ENCODE measurements at places on chromosomes 5 and 9.

DNA sequence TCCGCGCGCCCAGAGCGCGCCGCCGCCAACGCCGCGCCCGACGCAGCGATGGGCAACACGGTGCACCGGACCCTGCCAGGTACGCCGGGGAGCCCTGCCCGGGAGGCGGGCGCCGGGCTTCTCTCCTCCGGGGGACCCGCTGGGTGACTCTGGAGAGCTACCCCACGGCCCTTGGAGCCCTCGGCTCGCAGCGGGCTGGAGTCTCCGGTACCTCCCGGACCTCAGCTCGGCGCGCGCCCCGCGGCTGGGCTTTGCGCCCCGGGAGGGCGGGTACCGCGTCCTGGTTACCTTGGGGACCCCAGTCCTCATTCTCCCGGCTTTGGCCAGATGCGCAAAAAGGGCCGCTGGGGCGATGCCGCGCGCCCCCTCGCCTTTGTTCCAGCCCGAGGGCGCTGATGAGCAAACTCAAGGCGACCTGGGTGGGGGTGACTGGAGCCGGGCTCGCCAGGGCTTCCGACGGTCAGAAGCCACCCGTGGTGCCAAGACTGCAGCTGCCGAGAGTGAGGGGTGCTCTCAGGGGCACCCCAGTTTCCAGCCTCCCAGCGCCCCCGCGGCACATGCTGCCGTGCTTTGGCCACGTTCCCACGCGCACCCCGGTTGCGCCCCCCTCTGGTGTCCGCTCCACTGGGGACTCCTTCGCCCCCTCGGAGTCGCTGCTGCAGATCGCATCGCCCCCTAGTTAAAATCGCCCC is 442 bp downstream of the NEURL1B start:
- ATAC-seq = peak; percentile 45

- ATAC-seq = no peak
Observed at GRCh38 chr5:158287643-158288271, 428.8 kb upstream of the CLINT1 start.

DNA sequence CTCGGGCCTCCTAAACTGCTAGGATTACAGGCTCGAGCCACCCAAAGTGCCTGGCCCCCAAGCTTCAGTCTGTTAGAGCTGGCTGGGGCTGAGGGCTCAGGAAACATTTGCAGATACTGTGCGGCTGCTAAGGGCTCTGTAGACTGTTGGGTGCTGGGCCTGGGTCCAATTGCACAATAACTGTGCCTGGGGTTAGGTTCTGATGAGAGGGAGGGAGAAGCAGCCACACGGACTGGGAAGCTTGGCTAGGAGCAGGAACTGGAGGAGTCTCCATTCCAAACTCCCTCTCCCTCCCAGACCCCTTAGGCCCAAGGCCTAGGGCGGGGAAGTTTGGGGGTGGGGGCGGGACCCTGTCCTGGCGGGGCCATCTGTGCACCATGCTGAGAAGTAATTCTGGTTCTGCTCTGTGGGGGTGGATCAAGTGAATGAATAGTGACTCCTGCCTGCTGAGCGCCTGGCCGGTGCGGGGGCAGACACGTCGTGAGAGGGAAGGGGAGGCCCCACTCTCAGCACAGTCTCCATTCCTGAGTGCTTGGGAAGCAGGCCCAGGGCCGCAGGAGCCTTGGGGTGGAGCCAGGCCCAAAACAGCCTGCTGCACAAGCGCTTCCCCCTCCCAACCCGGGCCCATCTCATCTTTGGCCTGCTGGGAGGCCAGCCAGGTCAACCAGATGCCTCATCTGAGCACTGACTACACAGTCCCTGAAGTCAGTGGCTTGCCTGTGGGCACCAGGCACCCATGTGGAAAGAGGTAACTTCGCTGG is 1.5 kb downstream of the ASS1 start:
- peak; percentile 70 for ATAC-seq

- ATAC-seq = peak; percentile 68
Observed at GRCh38 chr5:139660105-139660922, 12.2 kb downstream of the CXXC5 start.

- ATAC-seq = no peak
Observed at GRCh38 chr5:177498013-177498787, 796 bp upstream of the PDLIM7 start.

GRCh38 chr9:99356512-99356971 is 134.5 kb downstream of the SEC61B start:
- no peak for ATAC-seq

DNA sequence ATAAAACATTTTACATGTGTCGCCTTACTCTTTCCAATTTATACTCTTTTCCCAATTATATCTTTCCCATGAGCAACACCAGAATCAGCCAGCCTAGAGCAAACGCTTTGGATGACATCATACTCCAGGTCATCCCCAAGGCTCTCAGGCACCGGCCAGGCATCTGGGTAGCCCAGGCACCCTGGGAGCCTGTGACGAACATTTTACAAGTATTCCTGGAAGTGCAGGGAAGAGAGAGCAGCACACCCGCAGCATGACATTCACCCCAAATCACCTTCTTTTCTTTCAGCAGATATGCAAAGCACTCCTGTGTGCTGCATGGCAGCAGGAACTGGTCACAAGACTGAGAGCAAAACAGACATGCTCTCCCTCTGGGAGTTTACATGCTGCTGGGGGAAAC is 75.7 kb upstream of the SMIM23 start:
- no peak for ATAC-seq

- ATAC-seq = no peak
Observed at GRCh38 chr5:138110266-138110963, 26.6 kb downstream of the WNT8A start.

DNA sequence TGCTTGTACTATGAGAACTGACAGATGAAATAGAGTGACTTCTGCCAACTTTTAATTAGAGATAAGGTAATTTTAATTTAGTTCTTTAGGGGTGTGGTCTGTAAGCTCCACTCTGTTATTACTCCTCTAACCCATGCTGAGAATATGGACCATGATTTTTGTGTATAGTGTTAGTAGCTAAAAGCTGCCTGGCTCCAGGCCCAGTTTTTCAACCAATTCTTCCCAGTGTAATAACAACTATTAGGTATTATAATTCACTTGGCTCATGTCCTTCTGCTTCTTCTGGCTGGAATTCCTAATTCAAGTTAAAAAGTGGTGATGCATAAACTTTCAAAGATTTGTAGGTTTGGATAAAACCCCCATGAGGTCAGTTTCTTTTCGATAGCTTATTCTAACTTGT is 216.3 kb downstream of the ISL1 start:
- ATAC-seq = no peak

DNA sequence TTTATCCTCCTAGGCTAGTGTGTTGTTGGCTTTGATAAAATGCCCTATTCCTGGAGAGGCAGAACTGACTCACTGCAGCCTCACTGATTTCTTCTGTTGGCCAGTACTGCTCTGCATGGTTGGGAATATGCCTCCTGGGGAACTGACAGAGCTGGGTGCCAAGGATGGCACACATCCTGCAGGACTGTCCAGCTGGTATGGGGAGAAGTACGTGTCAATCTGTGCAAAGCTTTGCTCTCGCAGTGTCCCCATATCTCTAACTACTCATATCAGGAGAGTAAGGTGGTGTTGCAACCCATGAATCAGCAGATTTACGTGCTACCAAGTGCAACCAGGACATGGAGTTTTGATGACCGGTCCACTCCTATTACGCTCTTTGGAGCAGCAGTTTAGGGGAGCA is 74.7 kb downstream of the TEK start:
- ATAC-seq = peak; percentile 66

DNA sequence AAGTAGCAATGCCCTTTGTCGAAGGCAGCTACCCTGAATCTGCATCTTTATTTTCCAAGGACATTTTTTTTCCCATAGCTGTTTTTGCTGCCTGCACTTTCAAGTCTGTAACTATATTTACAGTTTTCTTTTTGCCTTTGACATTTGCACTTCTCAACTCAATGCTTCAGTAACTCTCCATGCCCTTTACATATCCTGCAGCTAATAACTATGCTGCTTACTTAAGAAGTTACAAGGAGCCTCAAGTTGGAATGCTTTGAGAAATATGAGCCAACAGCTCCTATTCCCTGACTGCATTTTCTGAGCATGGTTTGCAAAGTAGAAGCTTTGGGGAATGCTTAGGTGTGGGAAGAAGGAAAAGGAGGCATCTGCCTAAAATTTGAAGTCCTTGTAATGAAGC is 194.8 kb upstream of the TRPC7 start:
- ATAC-seq = no peak

DNA sequence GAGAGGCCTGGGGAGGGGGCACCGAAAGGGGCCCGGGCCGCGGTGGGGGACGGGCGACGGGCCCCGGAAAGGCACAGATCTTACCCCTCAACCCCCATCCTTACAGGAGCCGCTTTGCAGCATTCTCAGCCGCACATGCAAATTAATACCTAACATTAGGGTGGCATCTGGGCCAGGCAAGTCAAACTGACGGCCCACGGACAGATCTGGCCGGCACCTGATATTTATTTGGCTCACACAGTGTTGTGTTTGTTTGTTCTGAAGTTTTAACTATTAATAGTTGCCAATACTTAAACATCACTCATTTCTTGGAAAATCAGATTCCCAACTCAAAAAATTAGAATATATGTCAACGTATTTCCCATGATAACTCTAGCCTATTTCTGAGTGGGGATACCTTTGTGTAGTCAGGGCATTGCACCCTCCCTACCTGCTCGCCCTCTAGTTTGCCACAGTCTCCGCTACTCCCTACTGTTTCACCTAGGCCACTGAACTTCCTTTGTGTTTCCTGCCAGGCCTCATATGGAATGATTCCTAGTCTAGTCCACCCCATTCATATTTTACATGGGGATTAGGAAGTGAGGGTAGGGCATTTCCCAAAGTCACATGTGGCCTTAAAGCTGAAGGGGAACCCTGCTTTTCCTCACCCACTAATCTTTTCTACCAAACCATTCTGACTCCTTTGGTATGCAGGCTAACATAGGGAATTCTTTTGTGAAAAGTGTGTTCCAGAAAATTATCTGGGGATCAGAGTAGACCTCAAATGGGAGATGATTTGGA is 71.9 kb upstream of the LARP1 start:
- ATAC-seq = peak; percentile 58

GRCh38 chr5:133830281-133830680 is 138.1 kb downstream of the C5orf15 start:
- no peak for ATAC-seq

DNA sequence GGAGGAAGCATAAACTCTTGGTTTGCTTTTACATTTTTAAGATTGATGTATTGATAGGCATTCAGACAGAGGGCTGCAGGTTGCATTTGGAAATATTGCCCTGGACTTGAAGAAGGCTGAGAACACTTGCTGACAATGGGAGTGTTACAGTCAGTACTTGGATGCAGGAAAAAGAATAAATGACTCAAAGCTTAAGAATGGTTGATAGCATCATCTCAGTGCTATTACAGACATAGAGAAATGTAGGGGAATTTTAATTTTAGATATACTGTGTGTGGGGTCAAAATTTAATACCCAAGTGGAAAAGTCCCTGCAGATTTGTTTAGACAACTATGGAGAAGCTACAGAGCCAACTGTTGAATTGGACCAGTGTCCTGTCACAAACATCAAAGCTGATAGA is 101.1 kb downstream of the ISL1 start:
- ATAC-seq = peak; percentile 79

- ATAC-seq = peak; percentile 85
Observed at GRCh38 chr5:60334281-60334713, 365.7 kb downstream of the DEPDC1B start.

DNA sequence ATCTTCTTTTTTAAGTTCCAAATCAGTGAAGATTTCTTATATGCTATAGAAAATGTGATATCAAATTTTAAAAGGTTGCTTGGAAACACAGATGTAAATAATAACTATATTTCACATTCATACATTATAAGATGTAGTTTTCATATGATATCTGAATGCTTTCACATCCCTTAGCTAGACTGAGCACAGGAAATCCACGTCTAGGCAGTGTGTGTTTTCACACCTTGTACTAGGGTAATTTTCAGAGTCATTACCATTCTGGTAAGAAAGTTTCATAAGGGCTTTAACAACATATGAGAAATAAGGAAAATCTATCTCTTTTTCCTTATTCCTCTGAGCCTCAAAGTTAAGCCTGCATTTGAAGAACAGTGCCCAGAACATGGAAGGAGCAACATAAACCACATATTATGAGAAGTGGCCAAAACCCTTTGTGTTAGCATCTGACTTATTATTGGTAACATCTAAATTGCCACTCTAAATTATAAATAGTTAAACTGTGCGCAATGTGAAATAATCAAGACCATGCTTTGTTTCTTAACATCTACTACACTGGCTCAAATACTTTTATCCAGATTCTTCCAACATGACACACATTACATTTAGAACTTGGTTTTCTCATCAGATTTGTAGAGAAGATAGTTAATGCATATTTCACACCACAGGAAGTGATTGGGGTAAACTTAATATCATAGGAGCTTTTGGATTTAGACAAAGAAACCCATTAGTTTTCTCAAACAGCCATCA is 113.3 kb downstream of the PPP2R2B start:
- peak; percentile 78 for ATAC-seq
